ENCODE measurements at places on chromosomes 4 and X.

DNA sequence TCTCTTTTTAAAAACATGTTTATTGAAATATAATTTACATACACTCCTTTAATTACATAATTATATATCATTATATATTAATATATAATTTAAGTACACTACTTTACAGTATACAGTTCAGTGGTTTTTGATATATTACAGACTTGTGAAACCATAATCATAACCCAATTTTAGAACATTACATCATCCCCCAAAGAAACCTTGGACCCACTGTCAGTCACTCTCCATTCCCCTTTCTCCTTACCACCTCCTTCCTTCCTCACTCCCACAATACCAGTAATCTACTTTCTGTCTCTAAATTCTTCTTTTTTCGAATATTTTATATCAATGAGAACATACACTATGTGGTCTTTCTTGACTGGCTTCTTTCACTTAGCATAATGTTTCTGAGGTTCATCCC is 17.9 kb upstream of the EXOSC9 start:
- DNase-seq = no peak

DNA sequence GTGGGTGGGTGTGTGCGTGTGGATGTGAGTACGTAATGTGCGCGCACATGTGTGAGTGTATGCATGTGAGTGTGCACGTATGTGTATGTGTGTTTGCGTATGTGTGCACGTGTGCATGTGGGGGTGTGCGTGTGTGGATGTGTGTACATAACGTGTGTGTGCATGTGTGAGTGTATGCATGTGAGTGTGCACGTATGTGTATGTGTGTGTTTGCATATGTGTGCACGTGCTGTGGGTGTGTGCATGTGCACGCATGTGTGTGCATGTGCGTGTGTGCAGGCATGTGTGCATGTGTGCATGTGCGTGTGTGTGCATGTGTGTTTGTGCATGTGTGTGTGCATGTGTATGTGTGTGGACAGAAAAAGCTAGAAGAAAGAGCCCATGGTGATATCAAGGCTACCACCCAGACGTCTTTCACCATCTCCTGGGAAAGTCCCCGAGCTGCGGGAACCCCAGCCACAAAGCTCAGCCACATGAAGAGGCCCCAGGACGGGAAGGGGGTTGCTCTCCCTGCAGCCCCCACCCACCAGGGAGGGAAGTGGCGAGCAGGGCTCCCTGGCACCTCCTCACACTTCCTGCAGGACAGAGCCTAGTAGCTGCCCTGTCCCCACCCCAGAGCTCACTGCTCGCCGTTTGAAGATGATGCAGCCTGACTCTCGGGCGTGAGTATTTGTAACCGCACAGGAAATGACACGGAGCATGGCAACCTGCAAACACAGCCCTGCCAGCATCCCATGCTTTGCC is 108.3 kb downstream of the DCTD start:
- no peak for DNase-seq

DNA sequence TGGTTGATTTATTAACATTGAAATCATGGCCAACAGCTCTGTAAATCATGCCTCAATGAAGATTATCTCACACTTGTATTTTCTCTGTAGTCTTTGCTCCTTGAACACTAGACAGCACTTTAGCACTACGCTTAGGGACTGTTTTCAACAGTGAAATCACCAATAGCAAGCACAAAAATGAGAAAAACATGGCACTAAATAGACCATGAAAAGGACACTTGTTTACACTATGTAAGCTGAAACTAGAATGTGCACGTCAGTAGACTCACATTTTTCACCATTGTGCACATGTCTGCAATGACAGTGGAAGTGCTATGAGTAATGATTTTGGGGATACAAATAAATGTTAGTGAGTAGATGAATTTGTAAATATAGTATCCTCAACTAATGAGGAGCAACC is 3.1 kb downstream of the BMP2K start:
- DNase-seq = no peak

DNA sequence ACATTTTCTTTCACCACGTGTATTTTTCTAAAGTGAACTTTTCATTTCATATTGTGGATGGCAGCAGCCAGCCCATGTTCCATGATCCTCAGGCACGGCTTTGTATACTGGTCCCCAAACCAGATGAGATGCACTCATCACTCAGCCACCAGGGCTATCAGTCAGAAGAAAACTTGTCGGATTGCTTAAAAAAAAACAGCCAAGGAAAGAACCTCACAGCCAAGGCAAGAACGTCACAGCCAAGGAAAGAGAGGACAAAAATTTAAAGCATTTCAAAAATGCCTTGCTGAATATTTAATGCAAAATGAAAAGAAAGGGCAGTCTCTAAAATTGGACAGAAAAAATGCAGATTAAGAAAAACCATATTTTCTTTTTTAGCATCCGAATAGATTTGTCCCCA is 333.3 kb downstream of the PDGFC start:
- DNase-seq = no peak

- DNase-seq = no peak
Measured at GRCh38 chr4:152808670-152809069, 28.9 kb downstream of the ARFIP1 start.

GRCh38 chrX:57104406-57104805 is 16.9 kb downstream of the SPIN2B start:
- DNase-seq = no peak

- DNase-seq = no peak
Measured at GRCh38 chrX:136198010-136198409, 50.7 kb downstream of the FHL1 start.

DNA sequence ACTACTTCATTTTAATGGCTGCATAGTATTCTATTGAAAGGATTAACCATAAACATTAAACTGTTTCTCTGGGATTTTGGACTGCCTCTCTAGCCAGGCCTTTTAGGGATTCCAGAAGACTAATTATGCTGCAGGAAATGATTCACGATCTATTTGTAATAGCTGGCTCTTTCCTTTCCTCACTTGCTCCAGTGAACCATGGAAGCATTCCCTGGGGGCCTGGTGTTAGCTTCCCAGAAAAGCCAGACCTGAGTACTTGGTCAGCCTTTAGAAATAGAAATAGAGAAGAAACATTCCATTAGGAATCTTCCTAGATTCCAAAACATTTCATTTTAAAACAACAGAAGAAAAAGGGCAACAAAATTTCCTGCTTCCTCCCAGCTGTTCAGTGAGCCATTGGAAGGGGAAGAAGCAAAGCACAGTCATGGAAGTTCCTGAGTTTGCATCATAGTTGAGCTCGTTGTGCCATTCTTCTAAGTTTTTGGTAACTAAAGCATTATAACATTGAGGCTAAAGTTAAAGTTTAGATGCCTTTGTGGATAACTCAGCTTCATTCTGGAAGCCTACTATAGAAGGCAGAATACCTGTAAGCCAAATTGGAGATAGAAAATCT is 83.5 kb downstream of the NPNT start:
- DNase-seq = no peak

DNA sequence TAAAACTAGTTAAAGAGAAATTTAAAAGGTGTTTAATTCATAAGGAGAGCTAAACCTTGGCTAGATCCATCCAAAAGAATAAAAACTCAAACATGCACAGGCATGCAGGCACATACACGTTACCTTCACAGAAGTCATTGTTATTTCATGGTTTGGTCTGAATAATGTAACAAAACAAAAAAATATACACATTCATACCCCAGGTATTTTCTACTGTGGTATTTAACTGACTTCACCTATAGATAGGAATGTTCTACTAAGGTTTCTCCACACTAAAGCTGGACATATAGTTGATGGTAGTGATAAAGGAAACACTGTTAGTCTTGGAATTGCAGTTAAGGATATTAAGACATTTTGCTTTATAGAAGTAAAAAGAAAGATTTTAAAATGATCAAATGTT is 283.6 kb upstream of the PCDH10 start:
- no peak for DNase-seq

GRCh38 chr4:140081641-140082390 is 72.2 kb downstream of the MAML3 start:
- no peak for DNase-seq

DNA sequence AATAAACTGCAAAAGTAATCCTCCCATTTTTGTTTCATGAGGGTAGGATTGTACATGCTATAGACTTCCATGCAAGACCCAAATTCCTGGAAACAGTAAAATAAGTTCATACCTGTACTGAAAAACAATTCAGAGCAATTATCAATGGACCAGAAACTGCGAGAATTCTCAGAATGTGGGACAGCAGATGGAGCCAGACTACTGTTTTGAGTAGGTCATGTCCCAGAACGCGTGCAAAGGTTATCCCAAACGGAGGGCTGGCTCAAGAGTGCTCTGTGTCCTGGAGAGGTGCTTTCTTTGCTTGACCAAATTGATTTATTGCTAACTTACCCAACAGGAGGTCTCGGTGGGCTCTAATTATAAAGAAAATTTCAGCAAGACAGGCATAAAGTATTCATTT is 1.7 kb upstream of the MAGEH1 start:
- no peak for DNase-seq

DNA sequence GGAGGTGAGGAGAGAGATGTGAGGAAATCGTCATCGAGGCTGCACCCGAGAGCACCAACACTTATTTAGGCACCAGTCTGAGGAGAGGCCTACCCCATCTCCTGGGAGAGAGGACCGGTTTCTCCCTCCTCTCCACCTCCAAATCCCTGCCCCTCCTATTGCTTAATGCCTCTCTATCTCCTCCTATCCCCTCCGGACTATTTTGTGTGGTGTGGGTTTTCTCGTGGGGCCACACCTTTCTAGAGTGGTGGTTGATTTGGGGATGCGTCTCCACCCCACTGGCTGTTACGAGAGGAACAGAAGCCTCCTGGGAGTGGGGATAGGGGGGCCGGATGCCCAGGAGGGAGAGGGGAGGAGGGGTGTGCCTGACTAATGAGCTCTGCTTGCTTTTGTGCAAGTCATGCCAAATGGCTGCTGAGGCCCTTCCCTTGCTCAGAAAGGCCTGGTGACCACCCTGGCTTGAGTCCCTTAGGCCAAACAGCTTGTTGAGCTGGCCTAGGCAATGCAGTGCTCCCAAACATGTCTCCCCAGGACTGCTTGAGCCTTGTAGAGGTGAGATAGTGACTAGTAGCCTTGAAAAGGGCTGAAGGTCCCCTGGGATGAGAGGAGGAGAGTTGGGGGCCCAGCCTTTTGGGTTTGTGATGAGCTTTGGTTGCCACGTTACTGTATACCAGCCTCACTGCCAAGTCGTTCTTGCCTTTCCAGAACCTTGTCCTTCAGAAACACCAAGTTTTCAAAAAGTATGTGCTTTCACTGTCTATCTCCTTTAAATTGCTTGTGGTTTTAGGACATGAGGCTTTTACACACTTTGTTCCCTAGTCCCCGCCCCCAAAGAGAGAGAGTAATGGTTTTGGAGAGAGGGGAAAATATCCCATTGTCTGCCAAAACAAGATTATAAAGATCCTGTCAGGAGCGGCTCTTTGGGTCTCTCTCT is 1.2 kb downstream of the MSN start:
- no peak for DNase-seq

DNA sequence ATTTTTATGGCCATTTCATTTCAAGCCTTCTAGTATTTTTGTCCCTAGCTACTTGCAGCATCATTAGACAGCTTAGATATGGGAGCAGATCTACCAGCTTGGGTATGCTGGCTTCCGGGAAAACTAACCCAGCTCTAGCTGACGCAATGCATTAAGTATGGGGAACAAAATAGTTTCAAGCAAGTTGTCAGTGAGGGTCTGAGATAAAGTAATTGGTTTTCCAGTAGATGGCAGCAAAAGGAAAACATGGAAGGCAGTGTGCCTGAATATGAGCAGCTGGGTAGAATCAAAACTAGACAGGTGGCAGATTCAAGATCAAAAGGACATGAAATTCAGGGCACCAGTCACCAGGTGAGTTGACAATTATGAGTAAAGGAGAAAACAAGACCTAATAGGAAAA is 340.9 kb upstream of the CTSO start:
- DNase-seq = no peak

- no peak for DNase-seq
Measured at GRCh38 chrX:13750812-13751211, 16.3 kb downstream of the OFD1 start.

GRCh38 chrX:48989483-48989882 is 12.6 kb downstream of the GRIPAP1 start:
- no peak for DNase-seq

DNA sequence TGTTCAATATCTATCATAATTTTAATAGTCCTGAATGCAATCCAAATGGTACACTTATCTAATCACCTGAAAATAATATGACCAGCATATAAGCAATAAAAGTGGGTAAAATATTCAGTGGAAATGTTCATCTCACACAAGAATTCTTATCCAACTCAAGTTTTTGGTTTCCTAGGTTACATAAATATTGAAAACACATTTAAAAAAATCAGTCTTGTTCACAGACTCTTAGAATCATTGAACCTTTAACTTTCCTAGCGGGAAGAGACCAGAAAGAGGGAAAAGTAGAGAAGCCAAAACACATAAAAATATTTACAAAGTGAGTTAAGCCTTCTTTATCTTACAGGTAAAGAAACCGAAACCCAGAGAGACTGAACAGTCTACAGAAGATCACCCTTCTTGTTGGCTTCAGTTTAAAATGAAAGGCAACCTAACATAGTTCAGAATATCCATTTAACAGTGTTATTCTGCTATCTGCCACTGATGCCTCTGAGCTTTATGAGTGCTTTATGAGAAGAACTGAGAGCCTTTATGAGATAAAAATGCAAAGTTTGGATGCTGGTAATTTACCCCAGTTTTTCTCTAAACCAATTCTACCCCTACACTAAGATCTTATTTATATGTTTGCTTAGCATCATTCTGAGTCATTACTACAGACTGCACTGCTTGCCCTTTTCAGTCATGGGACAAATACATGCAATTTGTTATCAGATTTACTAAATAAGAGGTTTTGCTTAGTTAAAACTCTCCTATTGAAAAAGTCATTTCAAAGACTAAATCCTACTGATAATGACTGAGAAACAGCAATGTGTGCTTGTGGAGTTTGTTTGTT is 453.3 kb upstream of the INTU start:
- no peak for DNase-seq

- no peak for DNase-seq
Measured at GRCh38 chrX:1483843-1484637, 31.3 kb upstream of the ASMTL start.

GRCh38 chr4:91758487-91758886 is 545.3 kb upstream of the GRID2 start:
- no peak for DNase-seq

DNA sequence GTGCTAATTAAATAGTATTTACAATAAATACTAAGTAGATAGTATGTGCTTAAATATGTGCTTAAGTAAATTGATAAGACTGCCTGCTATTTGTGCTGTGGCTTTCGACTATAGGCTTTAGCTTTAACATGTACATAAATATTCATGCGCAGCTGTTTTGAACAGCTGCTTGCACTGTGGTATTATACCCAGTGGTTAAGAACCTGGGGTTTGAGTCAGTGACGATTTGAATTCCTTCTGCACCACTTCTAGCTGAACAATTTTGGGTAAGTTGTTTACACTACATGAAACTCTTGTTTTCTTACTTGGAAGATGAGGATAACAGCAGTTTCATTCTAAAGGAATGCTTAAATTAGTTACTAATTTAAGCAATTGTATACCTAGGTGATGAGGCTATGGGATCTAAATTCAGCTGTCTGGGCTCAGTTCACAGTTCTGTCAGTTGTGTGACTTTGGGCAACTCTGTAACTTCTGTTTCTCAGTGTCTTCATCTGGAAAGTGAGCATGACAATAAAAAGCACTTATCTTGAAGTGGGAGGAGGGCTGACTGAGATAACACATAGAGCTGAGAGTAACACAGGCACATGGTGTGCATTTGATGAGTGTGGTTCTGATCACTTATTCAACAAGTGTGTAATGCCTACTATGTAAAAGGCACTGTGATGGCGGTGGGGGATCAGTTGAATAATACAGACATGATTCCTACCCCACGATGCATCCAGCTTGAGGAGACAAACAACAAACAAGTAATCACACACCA is 37.0 kb downstream of the HPGDS start:
- no peak for DNase-seq
